ENCODE measurements at places on chromosomes 7 and 10. TPM values are rescaled to one million over a fixed set of nuclear protein-coding genes. Genes with fewer than 3 reads are reported as not detected.

- H3K36me3 ChIP-seq, result no peaks in the 10 kb centered on the region
- no peak overlapping the region for H3K4me3 ChIP-seq
- no peaks in the 10 kb centered on the region for H3K27me3 ChIP-seq
- no peak for DNase-seq
These were observed 127.2 kb upstream of the SP4 start for GRCh38 chr7:21300692-21301091.

Gene FBXL13
- 2.5 TPM for total RNA-seq

Gene HMX3
- 0.83 TPM for total RNA-seq

Gene SLC18A2
- total RNA-seq, result 0.55 TPM
